KG1 (cell line): ENCODE measurements at places on chromosomes 7 and 10.

DNA sequence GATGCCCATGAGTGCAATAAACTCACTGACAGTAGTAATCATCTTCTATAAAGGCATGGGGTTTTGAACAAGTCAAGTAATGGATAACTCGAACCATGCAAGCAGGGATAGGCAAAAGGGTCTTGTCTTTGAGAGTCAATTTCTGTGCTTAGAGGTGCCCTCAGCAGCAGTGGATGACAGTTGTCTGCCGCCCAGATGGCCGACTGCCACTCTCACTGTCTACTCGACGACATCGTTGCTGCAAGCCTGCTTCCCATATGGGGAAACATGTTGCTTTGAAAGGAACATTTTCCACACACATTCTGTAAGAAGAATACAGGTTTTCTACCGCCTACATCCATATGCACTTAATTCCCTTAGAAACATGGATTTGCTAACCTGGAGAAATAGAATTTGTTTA lies 236.3 kb upstream of the DKK1 start:
- DNase-seq = no peak

GRCh38 chr10:99456207-99456930 lies 25.9 kb upstream of the GOT1 start:
- no peak for DNase-seq

DNA sequence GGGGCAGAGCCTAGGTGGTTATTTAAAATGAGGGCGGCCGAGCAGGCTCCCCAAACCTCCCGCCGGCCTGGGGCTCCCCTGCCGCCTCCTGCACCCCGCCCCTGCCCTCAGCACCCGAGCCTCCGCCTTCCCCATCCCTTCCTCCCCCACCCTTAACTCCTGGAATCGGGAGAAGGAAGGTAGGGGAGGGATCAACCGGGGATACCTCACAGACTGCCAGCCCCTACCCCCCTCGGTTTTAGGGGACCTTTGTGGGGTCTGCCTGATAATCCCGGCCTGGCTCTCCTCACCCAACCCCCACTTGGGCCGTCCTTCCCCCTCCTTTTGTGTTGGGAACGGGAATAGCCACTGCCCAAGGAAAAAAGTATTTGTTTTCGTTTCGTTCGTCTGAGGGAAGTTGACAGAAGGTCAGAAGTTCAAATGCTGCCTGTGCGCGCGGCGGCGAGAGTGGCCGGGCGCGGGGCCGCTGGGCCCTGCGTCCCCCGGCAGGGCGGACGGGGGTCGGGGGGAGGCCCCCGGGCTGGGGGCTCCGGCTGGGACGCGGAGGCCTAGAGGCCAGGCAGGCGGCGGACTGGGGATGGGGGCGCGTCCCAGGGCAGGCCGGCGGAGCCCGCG lies 2.8 kb downstream of the SHH start:
- DNase-seq = no peak

GRCh38 chr10:129963641-129964501 lies at the start of gene EBF3:
EBF3 (minus strand) TSS chr10:129964274; CDS start chr10:129963768, 506 bp downstream.
- DNase-seq = no peak

DNA sequence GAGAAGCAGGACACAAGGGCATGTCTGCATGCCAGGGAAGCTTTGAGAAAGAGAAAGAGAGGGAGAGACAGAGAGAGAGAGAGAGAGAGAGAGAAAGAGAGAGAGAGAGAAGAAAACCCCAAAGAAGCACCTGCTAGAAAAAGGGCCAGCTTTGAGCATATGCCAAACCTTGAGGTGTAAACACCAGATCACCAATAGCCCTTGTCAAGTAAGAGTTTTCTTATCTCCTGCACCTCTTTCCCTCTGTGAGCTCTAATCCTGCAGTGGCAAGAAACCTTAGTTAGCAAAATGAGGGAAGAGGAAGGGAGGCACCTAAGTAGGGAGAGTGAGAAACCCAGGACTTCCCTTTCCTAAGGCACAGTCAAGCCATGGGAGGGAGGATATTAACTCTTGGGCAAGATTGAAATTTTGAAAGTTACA lies 11.3 kb upstream of the TRDMT1 start:
- no peak for DNase-seq

GRCh38 chr10:68303849-68304412 lies 27.9 kb upstream of the HNRNPH3 start:
- DNase-seq = no peak

GRCh38 chr10:32104622-32105509 lies 48.6 kb upstream of the KIF5B start:
- no peak for DNase-seq

GRCh38 chr10:112402917-112403316 lies 29.0 kb downstream of the ACSL5 start:
- DNase-seq = no peak

GRCh38 chr7:44309271-44310091 lies 15.9 kb downstream of the CAMK2B start:
- DNase-seq = no peak

- DNase-seq = no peak
Observed at GRCh38 chr10:99742701-99743100, 10.7 kb downstream of the CUTC start.

DNA sequence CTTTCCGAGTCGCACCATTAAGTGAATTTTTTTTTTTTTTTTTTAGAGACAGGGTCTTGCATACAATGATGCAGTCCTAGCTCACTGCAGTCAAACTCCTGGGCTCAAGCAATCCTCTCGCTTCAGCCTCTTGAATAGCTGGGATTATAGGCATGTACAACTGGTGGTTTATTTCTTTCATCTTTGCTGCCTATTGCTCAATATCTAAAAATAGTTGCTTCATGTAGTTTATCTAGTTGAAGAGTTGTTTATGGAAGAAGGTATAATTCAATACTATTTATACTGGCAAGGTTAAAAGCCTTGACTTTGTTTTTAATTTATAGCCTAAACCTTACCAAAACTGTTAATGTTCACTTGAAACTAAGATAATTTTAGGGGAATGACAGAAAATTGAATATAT lies 66.9 kb downstream of the SEMA3D start:
- no peak for DNase-seq

DNA sequence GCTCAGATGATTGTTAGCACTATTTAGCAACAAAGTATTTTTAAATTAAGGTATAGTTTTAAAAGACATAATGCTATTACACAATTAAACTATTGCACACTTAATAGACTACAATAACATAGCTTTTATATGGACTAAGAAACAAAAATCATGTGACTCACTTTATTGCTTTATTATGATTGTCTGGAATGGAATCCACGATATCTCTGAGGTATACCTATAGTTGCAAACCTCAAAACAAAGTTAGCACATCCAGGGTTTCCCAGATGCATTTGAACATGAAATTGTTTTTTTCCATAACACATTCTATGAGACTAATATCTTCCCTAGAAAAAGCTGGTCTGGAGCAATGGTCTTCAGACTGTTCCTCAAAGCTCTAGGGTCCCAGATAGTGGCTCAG lies 18.3 kb upstream of the RPEL1 start:
- no peak for DNase-seq

- DNase-seq = no peak
Observed at GRCh38 chr10:112775892-112776674, 174.0 kb upstream of the TCF7L2 start.

GRCh38 chr10:49109669-49110340 lies 5.5 kb downstream of the VSTM4 start:
- no peak for DNase-seq

- DNase-seq = no peak
Observed at GRCh38 chr7:96118449-96119001, 203.4 kb downstream of the SLC25A13 start.

GRCh38 chr10:6875269-6875865 lies 295.3 kb upstream of the PRKCQ start:
- no peak for DNase-seq

GRCh38 chr7:13797545-13797944 lies 191.9 kb downstream of the ETV1 start:
- DNase-seq = no peak

GRCh38 chr10:71784679-71785272 lies 11.5 kb upstream of the VSIR start:
- no peak for DNase-seq

DNA sequence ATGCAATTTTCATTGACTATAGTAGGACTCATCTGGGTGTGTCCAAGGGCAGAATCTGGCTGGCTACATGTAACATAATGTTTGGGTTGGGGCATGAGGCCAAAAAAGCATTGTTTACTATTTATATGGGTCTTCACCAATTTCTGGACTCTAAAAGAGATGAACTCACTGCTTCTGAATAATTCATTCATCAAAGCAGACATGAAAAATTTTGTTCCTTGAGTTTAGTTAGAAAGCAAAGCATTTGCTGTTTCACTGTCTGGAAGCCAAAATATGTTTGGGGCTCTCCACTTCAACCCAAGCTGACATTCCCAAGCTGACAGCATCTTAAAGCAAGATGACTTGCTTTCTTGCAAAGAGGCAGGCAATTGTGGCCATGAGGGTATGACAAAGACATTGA lies 670.6 kb downstream of the SUGCT start:
- DNase-seq = no peak

- DNase-seq = no peak
Observed at GRCh38 chr7:116843378-116843777, 19.0 kb upstream of the CAPZA2 start.

GRCh38 chr7:144622745-144623144 lies 213.1 kb downstream of the TPK1 start:
- no peak for DNase-seq

- DNase-seq = no peak
Observed at GRCh38 chr7:72925546-72926120, 738 bp downstream of the POM121 start.

DNA sequence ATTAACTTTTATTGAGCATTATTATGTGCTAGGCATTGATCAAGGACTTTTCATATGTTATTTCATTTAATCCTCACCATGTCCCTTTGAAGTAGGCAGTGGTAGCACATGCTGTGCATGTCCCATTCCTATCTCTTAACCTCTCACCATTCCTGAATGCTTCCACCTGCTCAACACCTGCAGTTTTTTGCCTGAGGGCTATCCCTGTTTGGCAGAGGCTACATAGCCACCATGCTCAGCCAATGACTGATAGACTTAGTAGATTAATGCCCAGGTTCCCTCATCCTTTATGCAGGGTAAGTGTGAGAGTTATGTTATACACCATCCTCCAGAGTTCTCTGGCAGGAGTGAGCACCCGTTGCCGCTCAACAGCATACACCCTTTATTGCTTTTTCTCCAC lies 387.8 kb downstream of the BBS9 start:
- DNase-seq = no peak

- no peak for DNase-seq
Observed at GRCh38 chr10:92153-92552, 43.1 kb upstream of the TUBB8 start.

GRCh38 chr7:32957326-32958045 lies at the start of gene FKBP9:
FKBP9 (plus strand) TSS chr7:32957440; CDS start chr7:32957574, 134 bp downstream.
- DNase-seq = no peak

GRCh38 chr7:76244781-76245391 lies 43.2 kb downstream of the SRRM3 start:
- no peak for DNase-seq

GRCh38 chr7:128805225-128805624 lies 13.5 kb downstream of the CCDC136 start:
- no peak for DNase-seq

DNA sequence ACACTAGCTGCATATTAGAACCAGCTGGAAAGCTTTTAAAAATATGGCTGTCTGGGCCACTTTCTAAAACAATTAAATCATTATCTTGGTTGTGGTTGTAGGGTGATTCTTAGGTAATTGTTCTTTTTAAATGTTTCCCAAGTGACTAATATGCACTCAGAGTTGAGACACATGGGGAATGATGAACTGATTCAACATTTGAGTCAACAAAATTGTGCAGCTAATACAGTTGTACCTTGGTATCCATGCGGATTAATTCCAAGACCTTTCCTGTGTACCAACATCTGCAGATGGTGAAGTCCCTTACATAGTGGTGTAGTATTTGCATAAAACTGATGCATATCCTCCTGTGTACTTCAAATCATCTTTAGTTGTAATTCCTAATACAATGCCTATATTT lies 242.2 kb downstream of the ATRNL1 start:
- DNase-seq = no peak

DNA sequence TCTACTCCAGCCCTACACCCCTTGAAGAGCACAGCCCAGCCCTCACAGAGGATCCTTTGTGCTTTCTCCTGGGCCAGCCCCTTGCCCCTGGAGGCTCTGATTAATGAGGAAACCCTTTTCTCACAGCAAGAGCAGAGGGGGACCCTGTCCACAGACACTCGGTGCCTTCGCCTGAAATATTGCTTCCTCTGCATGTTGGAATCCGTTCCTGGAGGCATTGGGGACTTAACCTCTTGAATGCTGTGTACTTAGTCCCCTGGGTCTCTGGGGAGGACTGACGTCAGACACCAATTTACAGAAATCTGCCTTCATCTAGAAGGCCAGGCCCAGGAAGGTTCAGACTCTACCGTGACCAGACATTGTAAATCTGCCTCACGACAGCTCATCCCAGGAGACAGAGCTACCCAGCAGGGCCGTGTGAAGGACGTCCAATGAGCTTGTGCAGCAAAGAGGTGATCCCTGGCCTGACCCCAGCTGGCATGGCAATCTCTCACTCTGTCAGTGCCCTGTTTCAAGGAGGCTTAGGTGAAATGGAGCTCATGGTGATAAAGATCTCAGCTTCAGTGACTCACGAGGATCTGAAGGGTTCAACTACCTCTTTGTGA lies 8.1 kb upstream of the TMEM72 start:
- DNase-seq = no peak

GRCh38 chr10:1454428-1454827 lies 282.9 kb downstream of the ADARB2 start:
- DNase-seq = no peak

- DNase-seq = no peak
Observed at GRCh38 chr7:133919810-133920209, 207.3 kb upstream of the LRGUK start.

- no peak for DNase-seq
Observed at GRCh38 chr7:151178236-151178635, 8.8 kb downstream of the ASB10 start.
